ENCODE measurements at places on chromosomes 6 and 20. TPM values are rescaled to one million over a fixed set of nuclear protein-coding genes. Genes with fewer than 3 reads are reported as not detected.

DNA sequence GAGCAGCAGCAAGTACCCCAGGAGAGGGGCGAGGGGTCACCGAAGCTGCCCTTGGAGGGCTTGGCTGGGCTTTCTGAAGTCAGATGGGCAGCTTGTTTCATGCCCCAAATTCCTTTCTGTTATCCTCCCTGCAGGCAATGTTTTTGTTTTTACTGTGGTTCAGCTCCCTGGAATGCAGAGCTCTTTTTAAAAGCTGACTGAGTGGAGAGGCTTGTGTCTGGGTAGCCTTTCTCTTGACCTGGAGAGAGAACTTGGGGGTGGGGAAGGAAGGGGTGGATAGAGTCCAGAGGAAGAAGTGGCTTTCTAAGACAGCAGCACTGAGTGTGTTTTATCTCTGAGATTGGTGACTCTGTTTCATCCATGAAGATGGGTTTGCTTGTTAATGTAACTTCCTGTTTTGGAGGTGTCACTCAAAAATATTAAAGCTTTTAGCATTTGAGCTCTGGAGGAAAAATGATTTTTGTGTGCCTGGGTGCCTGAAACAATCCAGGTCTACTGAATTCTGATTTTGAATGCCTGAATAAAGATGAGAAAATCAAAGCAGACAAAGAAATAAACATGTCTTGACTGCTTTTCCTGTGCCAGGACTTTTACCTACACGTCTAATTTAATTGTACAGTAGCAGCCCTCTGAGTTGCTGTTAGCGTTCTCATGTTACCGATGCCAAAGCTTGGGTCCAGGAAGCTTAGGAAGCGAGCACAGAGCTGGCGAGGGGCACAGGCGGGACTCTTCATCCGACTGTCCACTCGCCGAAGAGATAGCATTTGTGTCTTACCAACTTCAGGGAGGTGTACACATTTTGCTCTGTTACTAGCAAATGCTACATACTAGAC, 78.2 kb upstream of the EEF1E1 start:
- no peaks in the 10 kb centered on the region for H3K36me3 ChIP-seq
- no peaks in the 10 kb centered on the region for H3K27me3 ChIP-seq
- DNase-seq, result peak; percentile 72
- H3K27ac ChIP-seq, result peak overlapping the region; percentile 18
- H3K4me1 ChIP-seq, result peaks cover 4% of the 10 kb centered on the region

GRCh38 chr20:24752612-24753011, 196.5 kb upstream of the CST7 start:
- no peak overlapping the region for H3K4me3 ChIP-seq
- H3K27me3 ChIP-seq, result no peaks in the 10 kb centered on the region
- no peaks in the 10 kb centered on the region for H3K36me3 ChIP-seq
- no peak overlapping the region for H3K27ac ChIP-seq

DNA sequence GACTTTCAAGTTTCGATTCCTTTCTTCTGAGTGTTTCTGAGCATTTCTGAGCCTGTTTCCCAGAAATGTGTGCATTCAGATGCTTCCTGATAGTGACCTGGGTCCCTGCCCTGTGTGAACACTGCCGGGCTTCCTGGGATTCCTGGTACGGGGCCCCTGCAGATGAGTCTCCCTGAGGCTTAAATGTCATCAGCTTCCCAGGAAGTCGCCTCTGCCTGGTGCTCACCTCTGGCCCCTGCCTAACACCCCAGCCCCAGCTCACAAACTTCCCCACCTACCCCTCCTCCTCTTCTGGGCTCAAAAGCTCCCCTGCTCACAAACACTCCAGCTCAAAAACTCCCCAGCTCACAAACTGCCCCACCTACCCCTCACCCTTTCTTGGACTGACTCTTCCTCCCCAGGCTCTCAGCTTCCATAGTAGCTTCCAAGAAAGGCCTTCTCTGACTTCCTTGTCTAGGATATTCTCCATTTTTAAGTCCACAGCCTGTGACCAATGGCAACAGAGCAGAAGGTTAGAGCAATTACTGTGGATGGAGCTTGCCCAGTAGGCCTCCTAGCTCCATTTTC, 42.0 kb downstream of the TGM2 start:
- no peaks in the 10 kb centered on the region for H3K27me3 ChIP-seq
- no peak overlapping the region for H3K27ac ChIP-seq
- H3K36me3 ChIP-seq, result no peaks in the 10 kb centered on the region
- H3K4me3 ChIP-seq, result no peak overlapping the region

DNA sequence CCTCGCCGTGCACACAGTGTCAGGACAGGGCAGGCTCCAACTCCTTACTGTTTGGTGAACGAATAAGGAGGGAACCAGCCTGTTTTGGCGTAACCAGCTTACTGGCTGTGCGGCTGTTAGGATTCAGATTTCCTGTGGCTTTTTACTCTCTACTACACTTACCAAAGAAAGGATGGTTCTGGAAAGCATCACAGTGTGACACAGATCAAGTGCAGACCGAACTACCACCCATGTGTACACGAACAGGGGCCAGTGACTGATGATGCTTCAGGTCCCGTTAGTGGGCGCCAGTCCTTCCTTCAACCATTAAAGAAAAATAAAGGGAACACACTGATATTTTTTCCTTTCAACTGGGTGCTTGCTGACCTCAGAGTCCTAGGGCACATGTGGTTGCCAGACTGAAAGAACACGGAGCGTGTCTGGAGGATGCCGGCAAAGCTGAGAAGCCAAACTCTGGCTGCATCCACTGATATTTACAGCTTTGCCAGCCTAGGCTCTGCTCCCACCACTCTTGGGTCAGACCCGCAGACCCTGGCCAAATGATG, 352.3 kb upstream of the AGPAT4 start:
- no peaks in the 10 kb centered on the region for H3K4me1 ChIP-seq
- H3K27ac ChIP-seq, result no peak overlapping the region
- no peak overlapping the region for H3K4me3 ChIP-seq
- H3K36me3 ChIP-seq, result no peaks in the 10 kb centered on the region
- H3K27me3 ChIP-seq, result no peaks in the 10 kb centered on the region

DNA sequence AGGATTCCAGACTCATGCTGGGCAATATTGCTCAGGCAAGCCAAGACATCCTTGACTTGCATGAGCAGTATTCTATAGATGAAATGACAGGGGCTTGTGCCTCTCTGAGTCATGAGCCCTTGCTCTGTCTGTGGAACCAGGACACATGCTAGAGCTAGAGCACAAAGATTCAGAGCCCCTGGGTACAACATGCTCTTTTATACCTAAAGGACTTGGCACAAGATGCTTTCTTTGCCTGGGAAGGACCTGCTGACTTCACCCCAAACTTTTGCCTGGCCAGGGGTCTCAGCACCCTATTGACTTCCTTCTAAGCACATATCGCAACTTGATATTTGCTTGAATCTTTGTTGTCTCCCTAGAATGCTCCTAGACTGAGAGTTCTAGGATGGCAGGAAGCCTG, 27.4 kb downstream of the TGM6 start:
- no peak overlapping the region for H3K4me3 ChIP-seq
- H3K27ac ChIP-seq, result no peak overlapping the region
- H3K4me1 ChIP-seq, result no peaks in the 10 kb centered on the region
- H3K27me3 ChIP-seq, result no peaks in the 10 kb centered on the region

DNA sequence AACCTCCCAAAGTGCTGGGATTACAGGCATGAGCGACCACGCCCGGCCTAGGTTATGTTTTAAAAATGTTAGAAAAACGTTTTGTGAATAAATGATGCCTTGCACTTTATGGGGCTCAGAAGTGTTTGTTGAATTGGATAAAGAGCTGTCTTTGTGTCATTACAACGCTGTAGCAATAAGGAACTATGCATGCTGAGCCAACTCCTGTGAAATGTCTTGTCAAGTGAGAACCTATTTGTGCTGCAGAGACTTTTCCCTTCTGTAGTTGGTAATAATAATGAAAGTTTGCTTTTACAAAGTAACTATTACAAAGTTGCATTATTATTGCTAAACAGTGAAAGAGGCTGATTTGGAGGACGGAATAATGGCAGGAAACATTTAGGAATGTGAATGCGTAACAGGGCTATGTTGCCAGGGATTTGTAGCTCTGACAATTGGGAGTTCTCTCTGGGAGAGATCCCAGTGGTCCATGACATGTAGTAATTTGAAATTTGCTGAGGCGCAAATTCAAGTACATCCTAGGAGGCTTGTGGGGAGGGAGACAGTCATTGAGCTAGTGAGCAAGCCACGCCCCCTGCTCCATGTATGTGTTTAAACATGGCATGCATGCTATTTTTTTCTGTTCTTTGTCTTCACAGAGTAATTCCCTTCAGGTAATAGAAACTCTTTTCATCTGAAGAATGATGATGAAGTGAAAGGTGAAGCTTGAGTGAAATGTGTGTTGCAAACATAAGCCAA, 16.8 kb upstream of the BICRAL start:
- H3K4me1 ChIP-seq, result peaks cover 19% of the 10 kb centered on the region
- no peaks in the 10 kb centered on the region for H3K27me3 ChIP-seq
- H3K4me3 ChIP-seq, result no peak overlapping the region

- H3K4me3 ChIP-seq, result no peak overlapping the region
- H3K27me3 ChIP-seq, result no peaks in the 10 kb centered on the region
- DNase-seq, result no peak
- peaks cover 6% of the 10 kb centered on the region for H3K36me3 ChIP-seq
These were observed 34.7 kb upstream of the IRF4 start for GRCh38 chr6:356828-357251.

DNA sequence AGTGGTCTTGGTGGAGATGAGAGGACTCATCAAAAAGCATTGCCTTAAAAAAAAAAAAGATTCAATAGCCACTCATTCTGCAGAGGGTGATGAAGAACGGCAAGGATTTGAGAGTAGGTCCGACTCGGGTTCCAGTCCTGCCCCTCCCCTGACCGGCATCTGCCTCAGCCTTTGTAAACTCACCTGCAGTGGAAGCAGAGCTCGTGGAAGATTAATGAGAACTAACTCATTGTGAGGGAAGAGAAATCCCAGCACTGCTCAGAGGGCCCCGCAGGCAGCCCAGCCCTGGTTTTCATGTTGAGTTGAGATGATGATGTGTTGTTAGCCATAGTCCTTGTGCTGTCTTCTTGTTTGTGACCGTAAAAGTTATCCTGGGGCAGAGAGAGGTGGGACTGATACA, 59.4 kb downstream of the GCNT2 start:
- H3K36me3 ChIP-seq, result no peaks in the 10 kb centered on the region
- no peak for DNase-seq
- H3K4me1 ChIP-seq, result peaks cover 80% of the 10 kb centered on the region

DNA sequence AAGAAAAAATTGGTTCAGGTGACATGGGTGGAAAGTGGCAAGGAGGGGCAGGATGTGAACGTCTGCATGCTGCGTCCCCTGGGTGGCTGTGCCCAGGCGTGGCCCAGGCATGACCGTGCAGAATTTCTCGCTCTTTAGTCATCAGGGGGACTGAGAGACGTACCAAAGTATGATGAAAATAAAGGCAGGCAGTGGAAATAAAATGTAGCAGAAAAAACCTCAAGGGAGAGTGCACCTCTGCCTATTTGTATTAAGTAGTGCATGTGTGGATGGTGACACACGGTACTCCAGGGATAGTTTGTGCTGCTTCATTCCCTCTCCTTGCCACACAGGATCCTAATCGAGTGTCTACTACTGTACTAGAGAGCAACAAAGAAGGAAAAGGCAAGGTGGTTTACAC, 81.1 kb downstream of the ATP9A start:
- H3K27ac ChIP-seq, result 0 out of 2 replicates have a peak overlapping the region, but pooled peaks have one; percentile 26
- no peak for DNase-seq
- H3K36me3 ChIP-seq, result no peaks in the 10 kb centered on the region
- H3K4me1 ChIP-seq, result no peaks in the 10 kb centered on the region
- no peaks in the 10 kb centered on the region for H3K27me3 ChIP-seq

The TUBB2A gene
- 376 TPM for total RNA-seq

The FAM83C gene
- total RNA-seq, result not detected

The AVP gene
- not detected for total RNA-seq

The PFDN4 gene
- 105 TPM for total RNA-seq

The RIPPLY2 gene
- 5.4 TPM for total RNA-seq

The SMLR1 gene
- total RNA-seq, result not detected

Measured in GM23338 (cell line).